ENCODE measurements at places on chromosomes 12 and 14.

DNA sequence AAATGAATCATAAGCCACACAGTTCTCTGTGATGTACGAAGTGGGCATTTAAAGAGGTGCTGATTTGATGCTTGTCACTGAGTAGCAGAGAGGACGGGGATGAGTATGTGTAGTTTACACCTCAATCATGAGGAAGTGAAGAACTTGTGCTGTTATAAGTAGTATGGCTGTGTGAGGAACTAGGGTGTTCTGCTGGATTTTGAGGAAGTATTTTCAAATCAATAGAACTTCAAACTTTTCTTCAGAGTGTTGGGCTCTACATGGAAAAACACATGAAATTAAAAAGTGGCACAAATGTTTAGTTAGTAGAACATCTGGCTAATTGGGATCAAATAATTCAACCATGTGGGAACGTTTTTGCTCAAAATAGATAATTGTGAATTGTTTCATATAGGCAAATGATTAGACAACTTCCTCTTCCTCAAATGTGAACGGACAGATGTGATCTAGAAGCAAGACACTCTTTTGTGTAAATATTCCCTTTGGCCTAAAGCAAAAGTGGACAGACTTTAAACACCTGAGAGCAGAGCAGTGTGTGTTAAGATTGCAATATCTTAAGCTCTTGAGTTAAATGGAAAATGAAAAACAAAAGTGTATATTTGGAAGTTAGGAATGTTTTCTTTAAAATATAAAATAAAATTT is 168.5 kb downstream of the NAV3 start:
- DNase-seq, result no peak

GRCh38 chr12:55850893-55851292 is 8.2 kb upstream of the MMP19 start:
- no peak for DNase-seq

DNA sequence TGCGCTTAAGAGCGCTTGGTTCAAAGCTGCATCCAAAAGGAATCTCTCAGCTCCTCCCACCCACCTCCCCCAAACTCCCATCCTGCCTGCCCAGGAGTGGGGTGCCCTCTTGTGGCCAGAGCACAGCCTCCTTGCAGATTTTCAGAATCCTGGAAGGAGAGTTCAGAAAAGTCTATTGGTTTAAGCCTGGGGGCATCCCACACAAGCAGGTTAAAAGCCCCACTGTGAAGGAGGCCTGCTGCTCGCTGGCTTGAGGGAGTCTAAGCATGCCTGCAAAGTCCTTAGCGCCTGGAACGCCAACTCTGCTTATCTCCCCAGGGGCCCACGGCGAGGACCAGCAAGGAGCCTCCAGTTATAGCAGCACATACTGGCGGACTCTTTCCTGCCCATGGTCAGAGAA is 297.1 kb downstream of the KSR2 start:
- no peak for DNase-seq

GRCh38 chr14:105854600-105855245 is 328.3 kb downstream of the TMEM121 start:
- DNase-seq, result no peak

GRCh38 chr12:69167648-69168165 is 71.7 kb upstream of the CPSF6 start:
- no peak for DNase-seq

DNA sequence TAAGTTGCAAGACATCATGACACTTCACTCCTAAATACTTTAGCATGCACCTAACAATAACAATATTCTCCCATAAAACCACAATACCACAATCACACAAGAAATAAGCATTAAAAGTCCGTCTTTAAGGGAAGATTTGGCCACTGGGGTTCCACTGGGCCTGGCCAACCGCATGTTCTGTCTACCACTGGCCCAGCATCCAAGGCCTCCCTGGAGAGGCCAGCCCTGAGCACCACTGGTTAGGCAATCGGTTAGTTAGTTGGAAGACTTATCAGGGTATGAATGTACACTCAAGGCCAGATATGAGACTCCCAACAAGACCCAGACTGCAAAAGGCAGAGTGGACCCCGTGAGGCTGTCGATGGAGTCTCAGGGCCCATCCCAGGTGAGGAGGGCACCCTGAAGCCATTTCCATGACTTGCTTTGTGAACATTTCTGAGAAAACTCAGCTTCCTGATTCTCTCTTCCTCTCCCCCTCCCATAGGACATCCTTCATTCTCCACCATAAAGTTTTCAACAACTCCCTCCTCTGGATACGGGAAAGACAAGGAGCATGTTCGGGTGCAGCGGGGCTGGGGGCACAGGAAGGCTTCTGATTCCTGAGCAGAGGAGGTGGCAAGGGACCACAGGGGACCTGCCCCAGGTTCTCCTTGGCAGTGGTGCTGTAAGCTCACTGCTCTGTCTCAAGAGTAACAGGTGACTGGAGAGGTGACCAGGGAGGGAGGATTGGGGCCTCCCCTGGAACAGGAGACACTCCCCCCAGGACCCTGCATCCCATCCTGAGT is 5.9 kb downstream of the PXN start:
- DNase-seq, result no peak

GRCh38 chr14:60250257-60251035 is 1.4 kb downstream of the PPM1A start:
- DNase-seq, result no peak

DNA sequence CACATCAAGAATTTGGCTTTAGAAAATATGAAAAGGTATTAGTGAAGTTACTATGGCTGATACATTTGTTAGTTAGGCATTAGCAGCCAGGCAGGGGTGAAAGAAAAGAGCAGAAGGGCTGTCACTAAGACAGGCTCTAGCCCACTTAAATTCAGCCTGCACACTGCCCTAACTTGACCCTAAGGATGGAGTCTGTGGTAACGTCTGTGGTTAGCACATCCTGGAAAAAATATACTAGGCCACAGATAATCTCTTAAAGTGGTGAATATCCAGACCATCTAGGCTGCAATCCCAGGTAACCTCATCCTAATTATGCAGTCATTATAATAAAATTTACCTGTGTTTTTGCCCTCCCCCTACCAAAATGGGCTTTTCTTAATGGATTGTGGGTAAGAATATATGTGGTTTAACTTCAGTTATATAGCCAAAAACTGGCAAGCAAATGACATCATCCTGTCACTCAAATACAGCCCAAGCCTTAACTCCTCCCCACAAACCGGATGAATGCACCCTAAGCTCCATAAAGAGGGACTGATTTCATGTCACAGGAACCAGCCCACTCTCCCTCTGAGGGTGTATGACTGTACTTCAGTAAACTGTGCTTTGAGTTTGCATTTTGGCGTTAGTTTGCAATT is 440.9 kb downstream of the LRFN5 start:
- DNase-seq, result peak; percentile 3

- no peak for DNase-seq
Observed at GRCh38 chr14:82626156-82627066, 1092.8 kb upstream of the SEL1L start.

GRCh38 chr14:95304342-95304741 is 15.4 kb downstream of the CLMN start:
- DNase-seq, result no peak
